ENCODE measurements at places on chromosomes 6 and 20. TPM values are rescaled to one million over a fixed set of nuclear protein-coding genes. Genes with fewer than 3 reads are reported as not detected.

The TP53TG5 gene
- total RNA-seq: not detected

The WFDC10B gene
- not detected for total RNA-seq

The ENPP1 gene
- 1.7 TPM for total RNA-seq

The SOX12 gene
- total RNA-seq: 8.3 TPM

The TMEM200A gene
- total RNA-seq: 2.3 TPM

The C6orf118 gene
- total RNA-seq: not detected

The CEP250 gene
- total RNA-seq: 36.6 TPM

The ZNF133 gene
- total RNA-seq: 5.9 TPM

The ARFGEF3 gene
- 0.03 TPM for total RNA-seq

The ZKSCAN8 gene
- 24.6 TPM for total RNA-seq

The RPP21 gene
- 34.1 TPM for total RNA-seq

The ZNF343 gene
- total RNA-seq: 4.9 TPM

The SLC17A1 gene
- total RNA-seq: not detected

The BNIP5 gene
- not detected for total RNA-seq

The TRIM31 gene
- total RNA-seq: not detected

The SERINC3 gene
- 62.8 TPM for total RNA-seq

The FRMD1 gene
- total RNA-seq: not detected

The ROS1 gene
- not detected for total RNA-seq

The RPN2 gene
- total RNA-seq: 107 TPM

The BPIFB4 gene
- not detected for total RNA-seq

The CGA gene
- total RNA-seq: 0.40 TPM

The PSORS1C2 gene
- not detected for total RNA-seq

The GSTA2 gene
- not detected for total RNA-seq

The RCAN2 gene
- not detected for total RNA-seq

The MLN gene
- total RNA-seq: not detected

The FAXC gene
- total RNA-seq: not detected

The BTBD9 gene
- total RNA-seq: 63.5 TPM

The NCOA5 gene
- total RNA-seq: 14.5 TPM

The RBBP9 gene
- total RNA-seq: 6.0 TPM

The RAET1E gene
- total RNA-seq: 0.55 TPM

The FOXP4 gene
- 7.5 TPM for total RNA-seq

The GRM1 gene
- total RNA-seq: not detected

The NTSR1 gene
- total RNA-seq: not detected

The SLPI gene
- total RNA-seq: not detected

The NHLRC1 gene
- 0.13 TPM for total RNA-seq

The FLOT1 gene
- total RNA-seq: 39.0 TPM

The PKIB gene
- total RNA-seq: 1.2 TPM

The LIN28B gene
- total RNA-seq: not detected

The ATP9A gene
- 0.15 TPM for total RNA-seq

The PRICKLE4 gene
- not detected for total RNA-seq

The CALHM4 gene
- total RNA-seq: not detected

The SSR1 gene
- 80.4 TPM for total RNA-seq

The CLDN20 gene
- total RNA-seq: not detected

The RAET1L gene
- total RNA-seq: not detected

The GHRH gene
- total RNA-seq: not detected

The TNXB gene
- 7.3 TPM for total RNA-seq

Measured in T-helper 17 cell (primary cell).